Esophagus mucosa (tissue), 1 donor: ENCODE measurements at places on chromosomes 3 and 15.

DNA sequence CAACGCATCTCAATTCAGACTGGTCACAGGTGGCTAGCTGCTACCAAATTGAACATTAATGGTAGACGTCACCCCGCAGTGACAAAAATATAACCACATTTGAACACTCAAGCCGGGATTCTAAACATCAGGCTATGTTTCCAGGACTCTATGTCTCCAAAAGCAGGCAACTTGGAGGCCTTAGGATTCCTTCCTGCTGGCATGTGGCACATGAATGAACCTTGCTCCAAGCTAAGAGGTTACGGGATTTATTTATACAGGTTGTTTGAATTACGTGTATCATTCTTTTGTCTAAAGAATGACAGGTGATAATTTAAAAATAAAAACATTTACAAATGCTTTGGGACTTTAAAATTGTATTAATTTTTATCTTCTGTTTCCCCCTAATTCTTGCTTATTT, 864.4 kb upstream of the CFAP20DC start:
- ATAC-seq = no peak

- ATAC-seq = no peak
These were observed 50.2 kb upstream of the LRRC58 start for GRCh38 chr3:120399372-120399771.

DNA sequence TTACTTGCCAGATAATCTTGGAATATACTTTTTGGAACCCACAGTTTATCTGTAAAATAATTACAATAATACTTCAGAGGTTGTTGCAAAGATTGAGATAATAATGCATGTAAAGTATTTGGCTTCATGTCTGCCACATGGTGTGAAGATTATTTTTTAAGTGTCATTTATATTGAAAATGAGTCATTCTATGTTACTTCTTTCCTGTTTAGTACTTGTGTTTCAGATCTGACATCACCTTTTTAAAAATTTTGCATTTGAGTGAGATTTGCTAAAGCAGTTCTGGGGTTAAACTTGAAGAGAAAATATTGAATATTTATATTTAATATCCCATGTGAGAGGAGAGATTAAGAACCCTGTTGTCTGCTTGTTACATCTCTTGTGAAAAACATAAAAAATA, 31.2 kb downstream of the IQGAP1 start:
- ATAC-seq = no peak

- ATAC-seq = no peak
These were observed 4.6 kb upstream of the TM4SF1 start for GRCh38 chr3:149382101-149382467.

DNA sequence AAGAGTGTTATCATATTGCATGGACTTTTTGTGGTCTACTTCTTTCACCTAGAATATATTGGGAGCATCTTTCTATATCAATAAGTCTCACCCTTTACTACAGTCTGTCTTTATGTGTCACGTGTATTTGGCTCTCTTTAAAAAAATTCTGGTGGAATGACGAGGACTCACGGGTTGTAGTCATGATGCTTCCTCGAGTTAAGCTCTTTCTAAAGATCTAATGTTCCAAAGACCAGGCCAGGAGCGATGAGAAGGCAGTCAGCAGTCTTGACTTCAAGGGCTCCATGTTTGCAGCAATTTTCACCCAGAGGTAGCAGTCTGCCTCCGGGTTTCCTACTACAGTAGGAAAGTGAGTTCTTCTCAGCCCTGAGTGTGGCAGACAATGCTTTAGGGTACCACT, 88.9 kb downstream of the FRMD4B start:
- no peak for ATAC-seq

DNA sequence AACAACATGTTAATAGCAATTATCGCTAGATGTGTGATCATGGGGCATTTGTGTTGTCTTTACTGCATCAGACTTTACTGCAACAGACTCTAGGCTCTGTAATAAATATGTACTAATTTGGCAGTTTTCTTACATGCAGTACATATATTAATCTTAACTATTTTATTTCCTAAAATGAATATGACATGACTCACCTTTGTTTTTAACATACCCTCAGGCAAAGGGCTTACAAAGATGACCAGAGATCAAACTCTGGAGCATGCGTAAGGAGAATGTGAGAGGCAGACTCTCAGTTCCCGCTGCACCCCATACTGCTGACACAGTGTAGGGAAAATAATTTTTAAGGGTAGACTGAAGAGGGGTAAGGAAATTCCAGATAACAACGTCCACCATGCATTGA, 7.2 kb upstream of the FAM174B start:
- ATAC-seq = no peak

DNA sequence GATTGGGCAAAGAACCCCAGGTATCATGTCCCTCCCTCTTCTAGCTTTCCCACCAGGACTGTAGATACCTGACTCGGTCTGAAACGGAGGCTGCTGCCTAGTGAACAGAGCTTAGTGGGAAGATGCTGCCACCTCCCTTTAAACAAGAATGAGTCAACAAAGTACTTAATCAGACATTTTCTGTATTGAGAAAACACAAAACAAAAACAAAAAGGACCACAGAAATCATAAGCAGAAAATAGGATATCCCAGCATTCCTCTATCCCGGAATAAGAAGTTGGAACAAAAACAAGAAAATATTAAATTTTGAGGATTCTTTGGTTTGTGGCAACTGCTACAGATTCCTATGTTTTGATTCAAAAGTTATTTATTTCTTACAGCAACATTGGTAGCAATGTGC, 51.7 kb upstream of the COL8A1 start:
- ATAC-seq = no peak

DNA sequence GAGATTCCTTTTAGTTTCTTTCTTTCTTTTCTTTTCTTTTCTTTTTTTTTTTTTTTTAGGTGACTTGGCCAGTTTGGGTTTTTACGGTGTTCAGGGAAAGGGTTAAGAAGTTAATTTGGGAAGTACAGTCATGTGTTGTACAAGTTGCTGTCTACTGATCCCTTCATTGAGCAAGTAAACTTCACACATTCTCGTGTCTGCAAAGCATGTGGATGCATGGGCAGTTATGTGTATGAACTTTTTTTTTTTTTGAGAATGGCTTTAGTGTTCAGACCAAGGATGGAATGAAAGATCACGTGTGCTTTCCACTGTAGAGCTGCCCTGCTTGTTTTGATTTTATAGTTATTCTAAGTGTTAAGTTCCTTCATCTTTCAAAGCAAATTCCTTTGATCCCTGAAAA, 132.3 kb downstream of the PGPEP1L start:
- ATAC-seq = no peak

DNA sequence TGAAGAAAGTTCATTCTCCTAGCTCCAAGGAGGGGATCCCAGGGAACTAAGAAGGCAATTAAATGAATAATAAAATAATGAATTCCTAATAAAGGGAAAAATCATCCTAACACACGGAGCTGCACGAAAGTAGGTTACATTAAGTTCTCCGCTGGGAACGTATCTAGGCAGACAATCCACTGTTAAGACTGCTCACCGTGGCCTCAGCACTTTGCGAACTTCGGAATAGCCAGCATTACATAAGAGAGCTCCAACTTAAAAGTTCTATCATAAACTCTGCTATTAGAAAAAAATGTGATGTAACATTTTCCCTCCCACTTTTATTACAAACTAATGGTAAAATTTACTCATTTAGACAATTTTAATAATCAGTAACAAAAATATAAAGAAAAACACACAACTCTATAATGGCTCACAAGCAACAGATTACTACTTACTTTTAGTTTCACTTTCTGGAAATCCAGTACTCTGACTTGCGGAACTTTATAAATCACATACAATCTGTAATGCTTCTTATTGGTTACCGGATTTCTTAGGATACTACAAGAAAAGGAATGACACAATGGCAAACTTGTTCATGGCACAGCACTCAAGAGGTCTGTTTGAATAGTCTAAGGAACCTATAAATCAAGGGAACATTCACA, 8.5 kb downstream of the SNRPA1 start:
- no peak for ATAC-seq

DNA sequence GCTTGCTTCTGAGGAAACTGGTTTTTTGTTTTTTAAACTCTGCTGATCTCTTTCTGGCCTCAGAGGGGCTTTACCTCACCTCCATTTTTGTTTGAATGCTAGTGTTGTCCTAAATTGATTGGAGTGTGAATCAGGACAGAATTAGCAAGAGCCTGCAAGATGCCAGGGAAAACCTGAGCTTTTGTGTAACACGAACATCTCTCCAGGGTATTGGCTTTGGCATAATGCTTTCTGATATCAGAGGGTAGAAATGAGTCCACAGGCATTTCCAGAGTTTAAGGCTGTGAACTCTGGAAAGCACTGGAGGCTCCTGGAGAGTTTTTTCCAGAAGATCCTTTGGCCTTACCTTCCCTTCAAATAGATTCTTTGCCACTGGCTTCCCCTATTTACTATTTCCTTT, 87.1 kb downstream of the WDR76 start:
- ATAC-seq = no peak
